Osteocyte (in vitro differentiated cells): ENCODE measurements at places on chromosomes 2 and 18. TPM values are rescaled to one million over a fixed set of nuclear protein-coding genes. Genes with fewer than 3 reads are reported as not detected.

GRCh38 chr2:117519721-117520120, 294.8 kb upstream of the DDX18 start:
- DNase-seq, result no peak

DNA sequence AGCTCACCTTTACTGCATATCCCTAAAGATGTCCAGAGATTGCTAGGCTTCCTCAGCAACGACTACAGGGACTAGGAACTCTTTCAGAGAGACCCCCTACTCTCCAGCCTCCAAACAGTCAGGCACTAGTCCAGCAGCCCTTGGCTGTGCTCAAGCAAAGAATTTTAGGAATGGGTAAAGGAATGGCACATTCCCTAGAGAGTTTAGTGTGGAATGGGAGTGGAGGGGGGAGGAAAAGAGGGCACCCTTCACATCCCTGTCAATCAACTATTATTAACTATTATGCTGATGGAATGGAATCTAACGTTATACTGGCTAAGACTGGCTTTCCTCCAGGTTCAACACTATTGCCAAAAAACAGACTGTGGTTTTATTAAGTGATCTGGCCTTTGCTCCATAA, 64.8 kb downstream of the IKZF2 start:
- DNase-seq, result no peak

- no peak for DNase-seq
Measured at GRCh38 chr2:183195998-183196409, 71.8 kb downstream of the NUP35 start.

- DNase-seq, result no peak
Measured at GRCh38 chr18:35711227-35711626, 129.7 kb downstream of the GALNT1 start.

- DNase-seq, result no peak
Measured at GRCh38 chr2:12430407-12431133, 286.2 kb upstream of the TRIB2 start.

DNA sequence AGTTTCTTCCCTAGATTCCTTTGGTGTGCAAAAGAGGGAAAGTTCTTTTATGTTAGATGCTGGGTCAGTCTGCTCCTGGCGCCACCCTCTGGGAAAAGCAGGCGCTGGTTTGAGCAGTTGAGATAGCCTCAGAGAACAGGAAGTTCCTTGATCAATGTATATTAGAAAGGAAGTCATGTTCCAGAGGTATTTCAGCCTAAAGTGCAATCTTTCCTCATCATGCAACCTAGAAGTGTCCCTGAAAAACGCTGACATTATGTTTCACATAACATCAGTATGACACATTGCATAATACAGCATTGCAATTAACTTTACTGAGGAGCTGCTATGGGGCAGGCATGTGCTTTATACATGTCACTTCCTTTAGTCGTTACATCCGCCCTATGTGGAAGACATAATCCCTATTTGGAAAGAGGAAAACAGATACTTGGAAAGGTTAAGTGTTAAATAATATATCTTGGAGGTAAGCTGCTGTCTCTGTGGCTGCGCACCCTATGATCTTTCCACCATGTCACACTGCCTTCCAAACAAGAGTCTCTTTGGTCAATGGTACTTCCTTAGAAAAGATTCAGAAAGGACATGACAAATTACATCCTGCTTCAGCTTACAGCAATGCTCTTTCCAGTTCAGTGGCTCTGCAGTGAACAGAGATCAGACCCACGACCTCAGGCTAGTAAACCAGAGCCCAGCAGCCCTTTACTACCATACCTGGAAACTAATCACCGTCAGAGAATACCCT, 369.7 kb downstream of the RAD51AP2 start:
- DNase-seq, result no peak

DNA sequence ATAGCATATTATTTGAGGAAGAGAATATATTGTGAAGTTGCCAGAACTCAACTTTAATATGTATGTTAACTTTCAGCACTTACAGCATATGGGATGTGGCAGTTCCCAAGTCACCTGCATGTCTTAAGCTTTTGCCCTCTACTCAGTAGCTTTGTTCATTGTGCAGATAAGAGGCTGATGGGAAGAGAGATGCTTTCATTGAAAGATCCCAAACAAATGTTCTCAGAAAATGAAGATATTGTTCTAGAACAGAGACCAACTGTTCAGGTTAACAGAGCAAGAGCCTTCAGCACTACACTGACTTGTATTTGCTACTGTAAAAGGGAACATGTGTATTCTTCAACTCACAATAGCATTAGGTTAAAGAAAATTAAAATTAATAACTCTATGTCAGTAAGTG, 28.1 kb downstream of the GAREM1 start:
- no peak for DNase-seq

GRCh38 chr2:134120406-134120732, 133.5 kb upstream of the MGAT5 start:
- no peak for DNase-seq

- no peak for DNase-seq
Measured at GRCh38 chr2:172007372-172007771, 7.6 kb downstream of the METAP1D start.

DNA sequence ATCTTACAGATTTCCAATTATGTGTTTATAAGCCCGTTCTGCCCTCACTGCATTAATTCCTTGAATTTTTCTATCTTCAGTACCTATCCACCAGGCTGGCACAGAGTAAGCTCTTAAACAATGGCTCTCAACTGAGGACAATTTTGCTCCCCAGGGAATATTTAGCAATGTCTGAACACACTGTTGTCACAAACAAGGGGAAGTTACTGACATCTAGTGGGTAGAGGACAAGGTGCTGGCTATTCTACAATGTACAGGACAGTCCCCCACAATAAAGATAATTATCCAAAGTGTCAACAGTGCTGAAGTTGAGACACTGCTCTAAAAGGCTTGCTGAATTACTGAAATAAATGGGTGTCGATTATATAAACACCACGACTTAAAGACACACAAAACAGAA, 5.0 kb downstream of the NDUFS1 start:
- no peak for DNase-seq

DNA sequence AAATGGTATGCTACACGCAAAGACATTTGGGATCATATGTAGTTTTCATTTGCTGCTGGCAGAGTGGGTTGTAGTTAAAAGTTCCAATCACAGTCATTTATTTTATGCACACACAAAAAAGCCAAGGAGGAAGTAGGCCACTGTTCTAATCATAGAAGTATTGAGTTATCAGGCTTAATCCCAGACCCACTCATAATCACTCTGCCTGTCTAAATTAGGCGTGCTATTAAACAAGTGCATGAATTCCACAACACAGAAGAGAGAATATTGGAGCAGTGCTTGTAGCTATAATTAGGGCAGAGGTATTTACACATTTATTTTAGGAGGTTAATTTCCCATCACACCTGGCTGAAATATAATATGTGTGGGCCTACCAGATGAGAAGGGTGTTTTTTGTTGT, 65.7 kb upstream of the FIGN start:
- DNase-seq, result no peak

- DNase-seq, result peak; percentile 67
Measured at GRCh38 chr2:23426263-23426905, 41.4 kb downstream of the KLHL29 start.

DNA sequence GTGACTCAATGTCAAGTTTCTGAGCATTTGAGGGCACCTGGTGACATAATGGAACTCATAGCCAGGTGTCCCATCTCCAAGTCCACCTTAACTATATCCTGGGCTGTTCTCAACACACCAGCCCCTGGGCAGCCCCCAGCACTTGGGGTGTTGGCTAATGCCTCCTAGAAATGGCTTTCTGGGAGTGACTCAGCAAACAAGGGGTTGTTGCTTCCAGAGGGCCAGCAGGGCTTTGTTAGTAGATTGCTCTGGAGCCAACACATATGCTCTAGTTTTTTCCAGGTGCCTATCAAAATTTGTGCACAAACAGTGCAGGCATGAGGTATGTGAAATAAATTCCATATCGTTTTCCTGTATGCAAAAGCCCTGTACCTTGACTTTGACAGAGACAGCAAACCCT, 448.4 kb downstream of the SLC4A3 start:
- no peak for DNase-seq

DNA sequence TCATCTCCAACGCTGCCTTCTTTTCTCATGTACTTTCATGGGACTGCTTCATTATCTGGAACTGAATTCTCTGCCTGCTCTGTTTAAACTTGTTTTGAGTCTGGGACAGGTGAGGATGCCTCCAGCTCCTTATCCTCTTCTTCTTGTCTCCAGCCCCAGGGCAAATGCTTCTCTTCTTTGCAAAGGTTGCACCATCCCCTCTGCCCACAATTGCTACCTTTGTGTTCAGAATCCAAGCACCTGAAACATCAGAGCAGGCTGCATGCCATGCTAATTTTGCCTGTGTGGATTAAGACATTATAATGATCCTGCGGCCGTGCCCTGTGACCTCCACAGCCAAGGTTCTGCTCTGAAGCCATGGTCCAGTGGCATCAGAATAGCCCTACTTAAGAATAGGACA, 309.5 kb downstream of the EPHA4 start:
- DNase-seq, result no peak

- no peak for DNase-seq
Measured at GRCh38 chr2:120447127-120447785, 101.3 kb downstream of the INHBB start.

GRCh38 chr18:57869221-57869620, 66.1 kb upstream of the ATP8B1 start:
- DNase-seq, result no peak

GRCh38 chr2:55176094-55176415, 56.0 kb downstream of the CLHC1 start:
- no peak for DNase-seq

The LRRC30 gene
- not detected in 2 replicates for total RNA-seq

The DAW1 gene
- not detected in 2 replicates for total RNA-seq

The LGALSL gene
- total RNA-seq, result 7.4 and 9.5 TPM in 2 replicates

The SRD5A2 gene
- total RNA-seq, result not detected in 2 replicates
